ENCODE measurements at places on chromosomes 1 and 21.

DNA sequence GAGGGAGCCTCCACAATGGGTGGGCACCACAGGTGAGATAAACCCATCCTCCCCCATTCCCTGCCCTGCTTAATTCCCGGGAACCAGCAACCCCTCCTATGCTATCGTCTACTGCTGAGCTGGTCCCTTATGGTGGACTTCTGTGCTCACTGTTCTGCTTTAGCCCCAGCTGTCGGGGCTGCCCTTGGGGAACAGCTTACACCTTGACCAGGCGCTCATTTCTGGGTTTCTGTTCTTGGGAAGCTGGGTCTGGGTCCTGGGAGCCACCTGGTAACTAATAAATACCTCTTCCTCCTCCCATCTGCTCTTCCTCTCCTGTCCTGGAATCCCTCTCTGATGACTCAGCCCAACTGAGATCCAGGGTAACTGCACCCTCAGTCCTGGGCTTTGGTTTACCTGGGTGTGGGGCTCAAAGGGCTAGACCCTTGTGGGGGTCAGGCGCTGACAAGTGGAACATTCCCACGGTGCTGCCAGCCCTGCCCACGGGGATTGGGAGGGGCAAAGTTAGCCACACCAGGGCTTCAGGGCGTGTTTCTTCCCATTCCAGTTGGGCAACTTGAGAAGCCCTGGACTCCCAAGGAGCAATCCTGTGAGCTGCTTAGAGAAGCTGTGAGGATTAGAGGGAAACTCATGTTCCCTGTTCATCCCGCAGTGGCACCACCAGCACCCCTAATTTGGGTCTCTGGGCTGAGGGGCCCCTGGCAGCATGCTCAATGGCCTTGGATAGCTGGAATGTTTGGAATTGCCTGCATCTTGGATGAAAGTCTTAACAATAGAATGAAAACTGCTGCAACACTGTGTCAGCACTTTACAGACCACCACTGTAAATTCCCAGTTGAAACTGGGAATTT lies 1.6 kb downstream of the PCAT6 start:
- no peak for DNase-seq

- DNase-seq: no peak
Observed at GRCh38 chr1:101247404-101248287, 10.8 kb downstream of the S1PR1 start.

DNA sequence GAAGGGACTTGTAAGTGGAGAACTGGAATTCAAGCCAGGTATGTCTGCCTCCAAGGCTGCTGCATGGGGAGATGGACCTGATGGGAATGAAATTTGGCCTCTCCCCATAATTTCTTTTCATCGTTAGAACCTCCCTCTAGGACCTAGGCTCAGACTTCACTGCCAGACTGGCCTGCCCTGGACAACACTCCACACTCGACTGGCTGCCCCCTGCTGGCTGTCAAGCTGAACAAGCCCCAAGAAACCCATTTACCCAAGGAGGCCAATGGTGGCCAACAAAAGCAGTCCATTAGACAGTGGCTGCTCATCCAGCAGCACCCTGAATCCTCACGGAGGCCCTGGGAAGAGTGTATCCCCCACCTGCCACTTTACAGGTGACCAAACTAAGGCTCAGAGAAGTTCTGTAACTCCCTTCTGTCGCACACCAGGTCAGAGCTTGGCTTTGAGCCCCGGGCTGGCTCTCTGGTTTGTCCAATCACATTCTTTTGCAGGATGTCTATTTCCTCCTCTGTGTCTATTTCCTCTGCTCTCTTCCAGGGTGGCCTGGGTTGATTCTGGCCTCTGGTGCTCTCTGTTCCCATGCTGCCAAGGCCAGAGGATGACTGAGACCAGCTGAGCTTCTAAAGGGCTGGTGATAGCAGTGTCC lies 3.8 kb downstream of the RNF186 start:
- peak; percentile 38 for DNase-seq

- DNase-seq: no peak
Observed at GRCh38 chr1:109579491-109579890, 31.1 kb downstream of the GNAI3 start.

- no peak for DNase-seq
Observed at GRCh38 chr1:60746278-60746791, 336.0 kb upstream of the NFIA start.

GRCh38 chr21:35810431-35810970 lies 249.8 kb downstream of the SETD4 start:
- no peak for DNase-seq

DNA sequence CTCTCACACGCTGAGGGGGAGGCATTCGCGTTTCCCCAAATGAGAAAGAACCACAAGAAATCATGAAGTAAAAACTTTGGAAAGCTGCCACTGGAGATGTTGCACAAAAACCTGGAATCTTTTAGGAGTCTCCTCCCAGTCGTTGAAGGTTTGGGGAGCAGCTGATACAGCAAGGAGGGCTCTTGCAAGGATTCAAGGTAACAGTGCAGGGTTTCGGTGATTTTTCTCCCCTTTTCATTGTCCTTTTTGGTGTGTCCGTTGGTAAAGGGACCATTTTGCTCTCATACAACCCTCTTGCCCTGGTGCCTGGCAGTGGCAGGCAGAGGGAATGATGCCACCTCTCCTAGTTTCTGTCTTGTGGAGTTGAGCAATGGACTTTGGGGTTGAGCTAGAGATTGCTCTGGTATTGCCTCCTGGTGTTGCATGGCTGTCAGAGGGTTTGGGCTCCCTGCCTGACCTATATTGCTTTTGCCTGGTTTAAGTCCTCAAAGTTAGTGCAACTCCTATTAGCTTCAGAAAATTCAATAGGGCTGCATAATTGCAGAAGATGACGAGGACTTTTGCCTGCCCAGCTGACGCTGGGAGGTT lies 872 bp downstream of the BRINP2 start:
- no peak for DNase-seq

GRCh38 chr1:55396381-55396891 lies 181.3 kb upstream of the USP24 start:
- no peak for DNase-seq

GRCh38 chr1:50358962-50359361 lies 64.3 kb downstream of the DMRTA2 start:
- no peak for DNase-seq

DNA sequence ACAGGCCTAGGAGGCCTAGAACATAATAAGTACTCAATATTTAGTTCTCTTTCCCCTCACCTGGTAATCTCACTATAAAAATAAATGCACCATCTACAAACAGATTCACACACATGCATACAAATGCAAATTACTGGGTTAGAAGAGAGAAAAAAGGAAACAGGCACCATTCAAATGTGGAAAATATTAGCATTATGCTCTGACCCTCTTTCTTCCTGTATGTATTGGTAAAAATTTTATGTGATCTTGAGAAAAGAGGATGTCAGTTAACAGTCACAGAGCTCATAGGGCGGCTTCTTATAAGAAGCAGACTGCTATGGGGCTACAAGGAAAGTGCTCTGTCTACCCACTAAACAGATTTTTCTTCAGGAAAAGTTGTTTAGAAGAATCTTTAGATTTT lies 565.4 kb downstream of the LMO4 start:
- no peak for DNase-seq

DNA sequence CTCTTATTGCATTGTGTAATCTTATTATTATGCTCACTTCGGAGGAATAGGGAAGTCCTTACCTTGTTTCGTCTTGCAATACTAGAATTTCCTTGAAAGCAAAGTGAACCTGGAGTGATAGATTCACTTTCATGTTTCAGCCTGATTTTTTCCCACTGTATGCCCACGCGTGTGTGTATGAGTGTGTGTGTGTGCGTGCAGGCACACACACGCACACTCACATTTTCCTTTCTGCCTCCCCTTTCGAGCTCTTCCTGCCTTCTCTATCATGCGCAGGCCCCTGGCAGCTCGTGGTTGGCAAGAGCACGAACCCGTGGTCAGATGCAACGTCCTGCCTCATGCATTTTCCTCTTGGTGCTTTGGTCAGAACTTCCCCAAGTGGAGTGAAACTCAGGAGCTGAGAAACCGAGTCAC lies at the start of gene GCSAML:
Gene GCSAML (plus strand): TSS at position 366 of the 414 bp plus-strand sequence. CDS start 58 bp downstream, outside the sequence.
- DNase-seq: no peak

- no peak for DNase-seq
Observed at GRCh38 chr1:32051706-32052105, 21.0 kb upstream of the TMEM39B start.

- DNase-seq: no peak
Observed at GRCh38 chr1:100229681-100230443, 19.8 kb downstream of the DBT start.

GRCh38 chr1:90821788-90822359 lies 104.8 kb upstream of the BARHL2 start:
- DNase-seq: no peak

DNA sequence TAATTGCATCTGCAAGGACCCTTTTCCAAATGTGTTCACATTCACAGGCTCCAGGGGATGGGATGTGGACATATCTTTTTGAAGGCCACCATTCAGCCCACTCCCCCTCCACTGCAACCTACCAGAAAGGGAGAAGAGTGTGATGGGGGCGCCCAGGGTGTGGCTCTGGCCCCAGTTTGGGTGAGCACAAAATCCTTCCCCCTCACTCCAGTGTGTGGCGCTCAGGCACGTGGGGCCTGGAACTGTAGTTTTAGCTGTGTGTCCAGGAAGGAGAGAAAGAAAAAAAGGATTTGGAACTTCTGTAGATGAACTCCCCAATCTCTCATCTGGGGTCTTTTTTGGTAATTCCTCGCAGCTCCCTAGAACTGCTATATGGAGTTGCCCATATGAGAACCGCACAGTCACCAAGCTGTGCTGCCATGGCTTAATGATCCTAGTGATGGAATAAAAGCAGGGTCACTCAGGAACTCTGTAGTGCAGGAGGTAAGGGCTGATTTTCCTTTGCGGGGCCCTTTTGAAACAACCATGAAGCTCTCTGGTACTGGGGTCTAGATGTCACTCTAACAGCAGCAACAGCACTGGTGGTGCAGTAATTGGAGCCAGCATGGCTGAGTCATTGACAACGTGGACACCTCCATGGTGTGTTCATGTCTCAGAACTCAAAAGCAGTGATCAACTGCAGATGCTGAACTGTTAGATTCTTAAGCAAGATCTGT lies 17.0 kb downstream of the AGT start:
- DNase-seq: no peak

GRCh38 chr1:167627615-167627864 lies 2.5 kb upstream of the RCSD1 start:
- DNase-seq: no peak

DNA sequence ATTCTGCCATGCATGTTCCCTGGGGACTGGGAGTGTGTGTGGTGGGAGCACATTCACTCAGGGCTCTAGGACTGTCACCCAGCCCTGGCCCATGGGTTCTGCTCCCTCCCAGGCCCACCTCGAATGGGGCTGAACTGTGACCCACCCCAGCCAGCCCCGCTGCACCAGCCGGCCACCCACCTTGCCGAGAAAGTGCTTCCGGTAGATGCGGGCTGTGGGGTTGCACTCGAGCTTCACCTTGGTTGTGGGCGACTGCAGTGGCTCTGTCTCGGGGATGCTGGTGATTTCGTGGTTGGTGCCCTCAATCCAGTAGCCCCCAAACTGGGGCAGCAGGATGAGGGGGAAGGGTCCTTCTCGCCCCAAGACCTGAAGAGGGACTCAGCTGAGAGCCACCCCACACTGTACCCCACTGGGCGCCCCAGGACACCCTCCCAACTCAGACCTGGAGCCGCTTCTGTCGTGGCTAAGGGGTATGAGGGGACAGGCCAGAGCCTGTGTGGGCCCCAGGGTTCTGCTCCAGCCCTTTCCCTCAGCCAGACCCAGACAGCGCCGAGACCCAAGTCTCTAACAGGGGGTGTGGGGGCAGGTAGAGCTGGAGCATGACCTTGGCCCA lies 51.9 kb downstream of the RAP1GAP start:
- DNase-seq: no peak

DNA sequence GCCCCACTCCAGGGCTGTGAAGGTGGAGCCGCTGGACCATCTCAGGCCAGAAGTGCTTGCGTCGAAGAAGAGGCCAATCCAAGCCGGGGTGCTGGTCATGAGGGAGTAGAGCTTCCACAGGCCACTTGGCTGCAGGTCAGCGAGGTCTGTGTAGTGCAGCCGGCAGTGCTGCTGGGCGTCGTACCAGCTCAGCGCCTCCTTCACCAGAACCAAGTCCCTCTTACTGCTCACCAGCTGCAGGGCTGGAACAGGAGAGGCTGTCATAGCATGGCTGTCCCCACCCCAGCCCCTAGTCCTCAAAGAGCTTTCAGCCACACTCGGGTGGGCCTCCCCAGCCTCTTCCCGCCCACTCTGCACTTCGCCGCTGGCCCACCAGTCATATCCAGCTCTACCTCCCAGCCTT lies 2.2 kb downstream of the CLEC20A start:
- no peak for DNase-seq

- DNase-seq: no peak
Observed at GRCh38 chr1:151621351-151621750, 9.5 kb downstream of the SNX27 start.

DNA sequence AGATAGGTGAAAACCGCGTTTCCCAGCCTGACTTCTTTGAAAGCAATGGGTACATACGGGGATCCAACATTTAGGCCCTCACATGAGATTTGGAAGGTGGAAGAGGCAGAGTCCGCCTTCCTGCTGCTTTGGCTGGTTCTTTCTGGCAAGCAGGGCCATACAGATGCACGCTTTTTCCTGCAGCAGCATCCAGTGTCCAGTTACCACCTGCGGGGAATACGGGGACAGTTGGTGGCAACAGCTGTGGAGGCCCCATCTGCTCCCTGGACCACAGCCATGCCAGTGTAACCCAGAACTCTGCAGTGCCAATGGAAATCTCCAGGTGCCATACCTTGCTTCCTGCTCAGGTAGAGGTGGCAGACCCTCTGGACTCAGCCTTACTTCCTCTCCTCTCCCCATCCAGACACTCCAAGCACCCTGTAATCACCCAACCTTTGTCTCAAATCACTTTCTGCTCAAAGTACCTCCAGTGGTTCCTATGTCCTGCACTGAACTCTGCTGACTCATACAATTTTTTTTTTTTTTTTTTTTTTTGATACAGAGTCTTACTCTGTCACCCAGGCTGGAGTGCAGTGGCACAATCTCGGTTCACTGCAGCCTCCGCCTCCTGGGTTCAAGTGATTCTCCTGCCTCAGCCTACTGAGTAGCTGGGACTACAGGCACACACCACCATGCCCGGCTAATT lies 68.3 kb downstream of the SLC16A1 start:
- no peak for DNase-seq

DNA sequence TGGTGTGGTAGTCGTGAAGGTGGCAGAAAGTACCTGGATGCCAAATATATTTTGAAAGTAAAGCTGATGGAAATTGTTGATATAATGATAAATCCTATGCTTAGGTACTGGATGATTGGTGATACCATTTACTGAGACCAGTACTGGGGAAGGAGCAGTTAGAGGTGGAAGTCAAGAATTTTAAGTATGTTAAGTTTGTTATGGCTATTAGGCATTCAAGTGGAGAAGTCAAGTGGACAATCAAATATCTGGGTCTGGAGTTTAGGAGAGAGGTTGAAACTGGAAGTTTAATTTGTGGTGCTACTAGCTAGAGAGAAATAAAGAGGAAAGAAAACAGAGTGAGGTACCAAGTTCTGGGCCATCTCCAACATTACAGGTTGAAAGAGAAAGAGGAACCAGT lies 89.1 kb downstream of the ATF6 start:
- no peak for DNase-seq

DNA sequence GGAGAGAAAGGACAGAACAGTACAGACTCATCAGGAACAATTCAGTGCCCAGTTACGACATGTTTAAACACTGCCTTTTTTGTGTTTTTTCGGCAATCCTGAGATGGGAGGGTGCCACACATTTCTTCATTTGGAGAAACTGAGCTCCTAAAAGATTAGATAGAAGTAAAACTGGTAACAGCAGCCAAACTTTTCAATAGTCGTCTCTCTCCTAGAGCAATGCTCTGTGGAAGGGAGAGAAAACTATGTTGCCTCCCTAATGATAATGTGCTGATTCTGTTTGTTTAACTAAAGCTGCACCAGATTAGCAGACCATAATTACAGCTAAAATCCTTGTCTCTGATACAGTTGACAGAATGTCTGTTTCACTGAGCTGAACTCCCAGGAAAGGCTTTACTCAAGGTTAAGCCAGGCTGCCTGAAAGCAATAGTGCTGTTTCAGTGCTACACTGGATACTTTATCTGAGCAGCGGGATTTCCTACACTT lies 76.2 kb upstream of the CXADR start:
- no peak for DNase-seq

Data from stimulated activated CD8-positive, alpha-beta memory T cell treated with anti-CD3 and anti-CD28 coated beads, Interleukin-7, amount 100 ng/mL, for 48 hours (primary cell).